Testis (tissue), 5 donors: ENCODE measurements at places on chromosomes 13 and 19. TPM values are rescaled to one million over a fixed set of nuclear protein-coding genes. Genes with fewer than 3 reads are reported as not detected.

The ATP8B3 gene
- 38.0 TPM for total RNA-seq

The ZNF576 gene
- 17.9 TPM for total RNA-seq

The ZNF416 gene
- 8.7 TPM for total RNA-seq

The PTPRH gene
- total RNA-seq = 11.3 TPM

The GRWD1 gene
- total RNA-seq = 35.2 TPM

The ACP4 gene
- total RNA-seq = 1.9 TPM

The ANKLE1 gene
- 3.1 TPM for total RNA-seq

The MISP gene
- total RNA-seq = 1.1 TPM

The TMEM145 gene
- 7.2 TPM for total RNA-seq

The DIS3 gene
- total RNA-seq = 37.6 TPM

The NANOS3 gene
- total RNA-seq = 18.6 TPM

The SIAH3 gene
- total RNA-seq = 0.47 TPM

The ZNF528 gene
- 53.7 TPM for total RNA-seq

The DAND5 gene
- total RNA-seq = 1.4 TPM

The MPV17L2 gene
- total RNA-seq = 15.8 TPM

The ZNF208 gene
- total RNA-seq = 48.2 TPM

The RLN3 gene
- total RNA-seq = not detected

The SYT5 gene
- total RNA-seq = 5.0 TPM

The SERTM1 gene
- 0.08 TPM for total RNA-seq

The SERPINE3 gene
- not detected for total RNA-seq

The NLRP9 gene
- total RNA-seq = 0.68 TPM

The KLHL1 gene
- total RNA-seq = 0.87 TPM

The CLC gene
- not detected for total RNA-seq

The ZNF729 gene
- total RNA-seq = 4.3 TPM

The AZU1 gene
- total RNA-seq = 5.4 TPM

The SMIM44 gene
- not detected for total RNA-seq

The GNG7 gene
- 25.3 TPM for total RNA-seq

The CYP2S1 gene
- 2.0 TPM for total RNA-seq

The RAB3A gene
- 4.6 TPM for total RNA-seq

The DIRAS1 gene
- total RNA-seq = 33.1 TPM

The EML2 gene
- total RNA-seq = 48.4 TPM

The TPP2 gene
- total RNA-seq = 86.2 TPM

The TMEM259 gene
- 339 TPM for total RNA-seq

The LILRB5 gene
- total RNA-seq = 1.9 TPM

The CYP2F1 gene
- 2.5 TPM for total RNA-seq

The CCDC169 gene
- total RNA-seq = 37.0 TPM

The WTIP gene
- 25.6 TPM for total RNA-seq

The DDX39A gene
- 218 TPM for total RNA-seq

The PBX4 gene
- total RNA-seq = 16.2 TPM

The PTBP1 gene
- 196 TPM for total RNA-seq
